ENCODE measurements at places on chromosomes 7 and 10.

DNA sequence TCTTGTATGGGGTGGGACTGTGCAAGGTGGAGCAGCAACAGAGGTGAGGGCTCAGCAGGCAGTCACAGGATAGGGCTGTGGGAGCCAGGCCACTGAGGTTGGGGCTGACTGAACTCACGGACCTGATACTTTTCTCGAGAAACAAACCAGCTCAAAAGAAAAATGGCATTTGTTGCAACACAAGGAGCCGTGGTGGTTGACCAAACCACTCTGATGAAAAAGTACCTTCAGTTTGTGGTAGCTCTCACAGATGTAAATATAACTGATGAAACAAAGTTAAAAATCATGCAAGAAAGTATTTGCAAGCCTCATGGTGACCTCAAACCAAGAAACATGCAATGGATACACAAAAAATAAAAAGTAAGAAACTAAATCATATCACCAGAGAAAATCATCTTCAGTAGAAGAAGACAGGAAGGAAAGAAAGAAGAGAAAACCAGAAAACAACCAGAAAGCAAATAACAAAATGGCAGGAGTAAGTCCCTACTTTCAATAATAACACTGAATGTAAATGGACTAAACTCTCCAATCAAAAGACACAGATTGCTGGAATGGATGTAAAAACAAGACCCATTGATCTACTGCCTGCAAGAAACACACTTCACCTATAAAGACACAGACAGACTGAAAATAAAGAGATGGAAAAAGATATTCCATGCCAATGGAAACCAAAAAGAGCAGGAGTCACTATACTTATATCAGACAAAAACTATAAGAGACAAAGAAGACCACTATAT, 48.9 kb upstream of the DUSP5 start:
- no peak for DNase-seq

GRCh38 chr10:19947215-19947614, 131.0 kb downstream of the PLXDC2 start:
- DNase-seq = no peak

GRCh38 chr7:151404216-151405011, 5.4 kb downstream of the WDR86 start:
- DNase-seq = no peak

DNA sequence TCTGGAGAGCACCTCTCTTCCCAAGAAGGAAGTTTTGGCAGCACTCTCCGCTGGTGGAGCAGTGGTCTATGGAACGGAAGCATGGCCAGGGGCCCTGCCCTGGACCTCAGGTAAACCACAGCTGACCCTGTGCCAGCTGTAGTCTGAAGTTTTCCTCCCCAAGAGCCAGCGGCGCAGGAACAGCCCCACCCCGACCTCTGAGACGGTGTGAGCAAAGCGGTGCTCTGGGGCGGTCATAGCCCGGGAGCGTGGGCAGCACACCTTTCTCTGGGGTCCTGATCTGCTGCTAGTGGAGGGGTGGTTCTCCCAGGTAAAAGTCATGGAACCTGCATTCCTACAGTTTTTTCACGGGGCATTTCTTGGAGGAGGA, 52.6 kb downstream of the TSPAN15 start:
- no peak for DNase-seq

- DNase-seq = no peak
Observed at GRCh38 chr7:113247198-113247597, 128.8 kb upstream of the SMIM30 start.

GRCh38 chr7:92466682-92467081, 11.1 kb downstream of the ERVW-1 start:
- DNase-seq = no peak

- no peak for DNase-seq
Observed at GRCh38 chr7:55770778-55771177, 91.8 kb downstream of the SEPTIN14 start.

GRCh38 chr10:13222566-13222965, 11.6 kb downstream of the UCMA start:
- no peak for DNase-seq

DNA sequence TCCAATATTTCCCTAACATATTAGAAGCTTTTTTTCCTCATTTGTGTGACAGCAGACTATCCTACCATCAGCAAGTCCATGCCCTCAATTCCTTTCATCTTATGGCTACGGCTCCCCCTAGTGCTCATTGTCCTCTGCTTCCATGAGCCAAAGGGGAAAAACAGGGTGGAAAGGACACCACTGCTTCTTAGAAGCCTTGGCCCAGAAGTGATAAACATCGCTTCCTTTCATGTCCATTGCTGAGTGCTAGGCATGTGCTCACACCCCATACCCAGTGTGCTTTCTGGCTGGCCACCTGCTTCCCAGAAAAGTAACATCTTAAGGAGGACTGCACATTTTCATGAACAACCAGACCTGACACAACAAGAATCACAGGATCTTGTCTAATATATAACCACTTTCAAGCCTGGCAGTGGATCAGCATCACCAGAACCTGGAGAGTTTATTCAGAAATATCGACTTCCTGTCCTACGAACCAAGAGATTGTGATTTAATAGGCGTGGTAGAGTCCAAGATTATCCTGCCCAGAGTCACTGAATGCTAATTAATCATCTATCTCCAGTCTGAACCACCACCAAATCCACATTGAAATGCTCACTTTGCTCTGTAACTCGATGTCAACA, 650.5 kb upstream of the SORCS1 start:
- no peak for DNase-seq

DNA sequence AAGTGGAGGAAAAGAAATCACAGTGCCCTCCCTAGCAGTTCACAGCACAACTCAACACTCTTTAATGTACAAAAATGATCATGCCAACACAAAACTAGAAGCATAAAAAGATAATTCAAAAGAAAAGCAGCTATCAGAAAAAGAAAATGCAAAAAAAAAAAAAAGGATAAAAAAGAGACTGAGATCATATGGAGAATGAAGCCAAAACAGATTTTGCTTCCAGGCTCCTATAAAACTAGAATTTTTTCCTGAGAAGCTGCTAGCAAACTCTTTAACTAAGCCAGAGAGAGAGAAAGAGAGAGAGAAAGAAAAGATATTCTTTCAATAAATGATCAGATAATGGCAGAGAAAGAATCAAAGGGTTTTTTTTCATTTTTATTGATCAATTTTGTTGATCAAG, 288.0 kb upstream of the ANKRD30A start:
- no peak for DNase-seq

DNA sequence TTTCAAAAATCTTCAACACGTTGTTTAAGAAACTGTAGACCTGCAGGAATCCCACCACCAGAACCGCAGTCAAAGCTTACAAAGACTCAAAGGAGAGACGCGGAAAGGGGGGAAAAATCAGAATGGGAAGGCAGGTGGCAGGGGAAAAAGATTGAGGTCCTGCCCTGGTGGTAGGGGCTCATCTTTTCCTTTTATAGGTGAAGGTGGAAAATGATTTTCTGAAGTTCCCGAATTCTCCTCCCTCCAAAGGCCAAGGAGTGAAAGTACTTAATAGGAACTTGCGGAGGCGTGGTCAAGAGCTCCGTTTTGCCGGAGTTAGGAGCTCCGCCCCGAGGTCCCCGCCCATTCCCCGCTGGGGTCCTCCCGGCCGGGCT, 724 bp downstream of the BBIP1 start:
- peak; percentile 77 for DNase-seq

GRCh38 chr7:22219739-22220493, 137.0 kb downstream of the RAPGEF5 start:
- DNase-seq = no peak

DNA sequence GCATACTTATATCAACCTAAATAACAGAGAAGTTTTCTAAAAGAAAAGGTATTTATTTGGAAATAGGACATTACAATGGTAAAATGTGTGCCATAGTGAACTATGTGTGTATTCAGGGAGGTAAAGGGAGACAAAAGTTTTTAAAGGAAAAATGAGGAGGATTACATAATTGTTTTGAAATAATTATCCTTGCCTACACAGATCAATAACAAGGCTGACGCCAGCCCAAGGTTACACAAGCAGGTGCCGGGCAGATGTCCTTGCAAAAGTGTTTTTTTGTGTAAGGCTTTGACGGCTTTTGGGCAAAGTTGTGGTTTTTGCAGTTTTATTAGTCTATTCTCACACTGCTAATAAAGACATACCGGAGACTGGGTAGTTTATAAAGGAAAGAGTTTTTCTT, 22.7 kb upstream of the SLC35B4 start:
- DNase-seq = no peak

- DNase-seq = no peak
Observed at GRCh38 chr10:22133749-22134624, 83.8 kb downstream of the EBLN1 start.

DNA sequence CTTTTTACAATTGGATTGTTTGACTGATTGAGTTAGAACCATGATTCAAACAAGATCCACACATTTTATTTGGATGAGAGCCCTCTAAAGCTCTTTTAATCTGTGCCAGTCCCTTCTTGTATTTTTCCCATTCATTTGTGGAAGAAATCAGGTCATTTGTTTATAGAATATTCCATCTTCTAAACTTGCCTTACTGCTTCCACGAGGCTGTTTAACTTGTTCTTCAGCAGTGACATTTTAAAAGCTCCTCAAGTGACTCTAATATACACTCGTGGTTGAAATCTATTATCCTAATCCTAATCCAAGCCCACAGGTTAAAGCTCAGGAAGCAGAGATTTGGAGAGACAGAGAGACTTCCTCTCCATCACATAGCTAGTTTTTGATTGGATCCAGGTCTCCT, 155.4 kb upstream of the SVIL start:
- DNase-seq = no peak

GRCh38 chr10:61792921-61793320, 108.6 kb upstream of the ARID5B start:
- DNase-seq = no peak
